ENCODE measurements at places on chromosomes 11 and 22. TPM values are rescaled to one million over a fixed set of nuclear protein-coding genes. Genes with fewer than 3 reads are reported as not detected.

- no peak for DNase-seq
These were observed 99.5 kb downstream of the DBX1 start for GRCh38 chr11:20060647-20061205.

- no peak for DNase-seq
These were observed 26.9 kb downstream of the TP53I11 start for GRCh38 chr11:44923806-44924205.

The TTC36 gene
- 0.19 TPM for polyA plus RNA-seq

- no peak for DNase-seq
These were observed 5.4 kb downstream of the DEAF1 start for GRCh38 chr11:689625-690024.

GRCh38 chr11:45313171-45313865 lies 27.2 kb upstream of the SYT13 start:
- DNase-seq: no peak

The RAG2 gene
- not detected for polyA plus RNA-seq

GRCh38 chr11:69359735-69360480 lies 66.0 kb downstream of the MYEOV start:
- DNase-seq: no peak

DNA sequence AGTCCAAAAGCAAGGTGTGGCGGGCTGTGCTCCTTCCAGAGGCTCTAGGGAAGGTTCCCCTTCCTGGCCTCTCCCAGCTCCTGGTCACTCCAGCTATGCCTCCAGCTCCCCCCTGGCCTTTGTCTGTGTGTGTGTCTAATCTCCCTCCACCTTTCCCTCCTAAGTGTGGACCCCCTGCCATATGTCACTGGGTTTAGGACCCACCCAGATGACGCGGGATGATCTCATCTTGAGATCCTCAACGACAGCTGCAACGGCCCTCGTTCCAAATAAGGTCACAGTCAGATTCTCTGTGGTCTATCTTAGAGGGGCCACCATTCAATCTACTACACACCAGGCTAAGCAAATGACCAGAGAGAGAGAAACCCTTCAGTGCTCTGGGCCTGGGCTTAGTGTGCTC lies 107.9 kb downstream of the ARHGAP8 start:
- no peak for DNase-seq

DNA sequence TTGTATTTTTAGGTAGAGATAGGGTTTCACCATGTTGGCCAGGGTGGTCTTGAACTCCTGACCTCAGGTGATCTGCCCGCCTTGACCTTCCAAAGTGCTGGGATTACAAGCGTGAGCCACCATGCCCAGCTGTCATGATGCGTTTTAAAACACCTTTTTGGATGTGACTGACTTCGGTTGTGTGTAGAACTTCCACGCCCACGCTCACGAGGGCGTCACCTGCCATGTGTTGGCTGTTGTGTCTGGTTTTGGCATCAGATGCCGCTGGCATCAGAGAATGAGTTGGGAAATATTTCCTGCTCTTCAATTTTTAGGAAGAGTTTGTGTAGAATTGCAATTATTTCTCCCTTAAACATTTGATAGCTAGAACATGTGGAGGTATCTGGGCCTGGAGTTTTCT lies 109.1 kb downstream of the KCNQ1 start:
- no peak for DNase-seq

- no peak for DNase-seq
These were observed 42.4 kb downstream of the IL10RA start for GRCh38 chr11:118028626-118029025.

The SEC14L3 gene
- polyA plus RNA-seq: not detected

GRCh38 chr11:70779433-70780245 lies 381.3 kb downstream of the CTTN start:
- no peak for DNase-seq

The RAB3IL1 gene
- not detected for polyA plus RNA-seq

The MUC15 gene
- polyA plus RNA-seq: not detected

GRCh38 chr22:35622191-35622913 lies 5.2 kb upstream of the MB start:
- DNase-seq: no peak

The EEF1G gene
- 1,359 TPM for polyA plus RNA-seq

DNA sequence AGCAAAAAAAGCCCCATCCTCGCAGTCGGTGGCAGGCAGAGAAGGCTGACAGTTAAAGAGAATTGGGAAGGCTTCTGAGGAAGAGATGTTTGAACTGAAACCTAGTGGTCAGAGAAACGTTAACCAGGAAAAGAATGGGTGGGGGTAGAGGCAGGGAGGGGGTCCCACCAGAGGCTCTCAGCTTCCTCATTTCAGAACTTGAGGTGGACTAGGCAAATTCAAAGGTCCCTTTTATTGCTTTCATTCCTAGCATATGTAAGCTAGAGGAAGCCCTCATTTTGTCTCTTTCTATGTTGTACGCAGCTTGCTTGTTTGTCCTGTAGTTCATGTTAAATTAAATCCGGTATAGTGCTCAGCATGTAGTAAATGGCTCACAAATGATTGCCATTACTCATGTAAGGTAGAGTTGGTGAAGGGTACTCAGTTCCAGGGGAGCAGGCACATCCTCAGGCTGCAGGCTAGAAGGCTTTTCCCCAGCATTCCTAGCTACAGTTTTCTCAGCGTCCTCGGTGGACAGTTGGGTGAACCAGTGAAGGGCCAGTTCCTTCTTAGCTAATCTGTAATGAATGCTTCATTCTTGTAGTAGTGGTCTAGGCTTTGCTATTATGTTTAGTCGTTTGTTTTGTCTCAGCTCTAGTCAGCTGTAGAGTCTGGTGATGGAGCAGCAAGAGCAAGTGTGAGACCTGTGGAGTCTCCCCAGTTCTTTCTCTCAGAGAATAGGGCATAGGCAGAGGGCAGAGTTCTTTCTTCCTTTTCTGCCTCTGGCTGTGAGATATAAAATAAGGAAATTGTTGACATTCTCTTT lies 58.6 kb downstream of the UVRAG start:
- DNase-seq: peak; percentile 69

The RFPL1 gene
- polyA plus RNA-seq: not detected

DNA sequence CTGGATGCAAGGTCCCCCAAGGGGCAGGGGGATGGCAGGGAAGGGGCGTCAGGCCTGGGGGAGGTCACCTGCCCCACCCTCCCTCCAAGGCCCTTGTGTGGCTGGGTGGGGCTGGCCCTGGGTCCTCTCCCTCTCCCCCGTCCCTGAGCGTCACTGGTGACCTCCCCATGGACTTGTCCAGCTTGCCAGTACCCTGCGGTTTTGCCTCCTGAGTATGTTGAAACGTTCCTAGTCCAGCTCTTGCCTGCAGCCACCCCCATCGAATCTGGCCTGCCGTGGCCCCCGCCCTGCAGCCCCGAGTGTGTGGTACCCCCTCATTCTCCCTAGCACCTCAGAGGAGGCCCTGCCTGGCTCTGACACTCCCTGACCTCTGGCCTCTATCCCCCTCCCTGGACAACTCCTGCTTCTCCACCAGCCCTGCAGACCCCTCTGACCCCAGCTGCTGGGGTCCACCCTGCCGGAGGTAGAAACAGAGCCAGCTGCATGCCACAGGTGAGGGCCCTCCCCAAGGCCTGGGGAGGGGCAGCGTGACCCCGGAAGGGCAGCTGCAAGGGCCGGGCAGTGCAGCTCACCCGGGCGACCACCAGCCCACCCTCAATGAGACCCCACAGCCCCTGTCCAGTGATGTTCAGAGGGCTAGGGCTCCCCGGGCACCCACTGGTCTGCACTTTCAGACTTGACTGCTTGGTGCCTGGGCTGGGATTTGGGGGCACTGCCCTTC lies 4.1 kb upstream of the MUC6 start:
- DNase-seq: no peak

DNA sequence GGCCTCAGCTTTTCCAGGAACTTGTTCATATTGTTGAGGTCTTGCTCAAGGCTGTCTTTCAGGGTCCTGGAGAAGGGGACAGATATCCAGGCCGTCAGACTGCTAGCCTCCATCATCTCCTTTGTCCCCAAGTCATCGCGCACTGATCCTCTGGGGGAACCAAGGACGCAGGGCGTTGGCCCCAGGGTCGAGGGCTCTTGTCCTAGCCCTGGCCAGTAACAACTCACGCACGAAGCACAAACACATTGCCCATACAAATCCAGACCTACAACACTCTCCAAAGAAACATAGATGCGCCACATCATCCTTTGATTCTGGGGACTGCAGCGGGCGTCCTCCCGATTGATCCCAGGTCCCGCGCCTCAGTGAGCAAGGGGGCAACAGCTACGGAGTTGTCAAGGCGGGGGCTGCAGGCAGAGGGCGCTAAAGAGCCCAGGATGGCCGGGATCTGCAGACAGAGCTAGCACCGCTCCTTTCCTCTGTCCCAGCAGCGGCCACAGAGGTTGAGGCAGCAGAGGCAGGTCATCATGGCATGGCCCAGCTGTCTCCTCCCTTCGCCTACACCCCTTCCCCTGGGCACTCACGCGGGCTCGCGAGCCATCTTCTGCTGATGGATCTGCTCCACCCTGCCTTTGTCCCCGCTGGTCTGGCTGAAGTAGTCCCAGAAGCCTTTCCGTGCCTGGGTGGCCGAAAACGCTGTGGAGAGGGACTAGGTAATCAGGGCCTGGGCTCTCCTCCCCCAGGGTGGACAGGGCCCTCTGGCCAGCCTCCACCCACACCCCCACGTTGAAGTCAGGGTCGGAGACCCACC lies 472 bp downstream of the APOA5 start:
- peak; percentile 73 for DNase-seq

The PRR33 gene
- not detected for polyA plus RNA-seq

The MPZL3 gene
- polyA plus RNA-seq: 1.5 TPM

DNA sequence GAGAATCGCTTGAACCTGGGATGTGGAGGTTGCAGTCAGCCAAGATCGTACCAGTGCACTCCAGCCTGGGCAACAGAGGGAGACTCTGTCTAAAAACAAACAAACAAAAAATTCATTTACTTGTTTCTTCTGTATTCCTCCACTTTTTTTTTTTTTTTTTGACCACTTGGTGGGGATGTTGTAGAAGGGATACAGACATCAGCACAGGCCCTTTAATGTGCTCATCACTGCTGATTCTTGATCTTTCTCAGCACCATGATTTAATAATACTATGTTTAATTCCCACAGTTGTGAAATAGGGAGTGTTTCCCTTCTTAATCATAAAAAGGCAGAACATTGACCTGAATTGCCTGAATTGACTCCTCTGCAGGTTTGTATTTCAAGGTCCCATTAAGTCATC lies 4.5 kb downstream of the TTC9C start:
- no peak for DNase-seq

GRCh38 chr22:47553436-47553835 lies 791.0 kb downstream of the TBC1D22A start:
- DNase-seq: no peak

The LRRC4C gene
- not detected for polyA plus RNA-seq

DNA sequence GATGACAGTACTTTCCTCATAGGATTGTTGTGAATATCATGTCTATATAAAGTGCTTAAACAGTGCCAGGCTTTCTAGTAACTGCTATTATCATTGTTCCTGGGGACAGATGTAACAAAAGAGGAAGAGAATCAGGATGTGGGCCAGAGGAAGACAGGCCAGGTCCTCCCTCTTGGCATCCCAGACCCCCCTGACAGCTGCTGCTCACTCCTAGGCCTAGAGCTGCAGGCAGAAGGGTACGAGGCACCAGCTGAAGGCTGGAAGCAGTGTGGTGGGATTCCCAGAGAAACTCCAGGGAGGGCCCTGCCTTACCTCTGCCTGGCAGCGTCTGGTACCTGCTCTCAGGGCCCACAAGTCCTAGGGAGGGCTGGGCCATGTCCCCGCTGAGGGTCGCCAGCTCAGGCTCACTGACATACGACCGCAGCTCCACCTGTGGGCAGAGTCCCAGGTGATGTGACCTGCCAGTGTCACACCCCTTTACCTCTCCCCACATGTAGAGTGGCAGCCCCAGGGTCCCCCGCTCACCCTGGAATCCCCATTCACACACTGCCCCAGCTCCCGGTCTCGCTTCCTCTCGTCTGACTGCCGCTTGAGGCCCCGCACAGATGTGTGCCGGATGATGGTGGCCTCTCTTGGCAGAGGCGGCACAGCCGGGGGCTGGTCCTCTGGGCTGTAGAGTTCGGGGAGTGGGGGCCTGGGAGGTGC lies 52.2 kb downstream of the C11orf58 start:
- no peak for DNase-seq

GRCh38 chr22:17674152-17674551 lies 35.6 kb downstream of the BCL2L13 start:
- no peak for DNase-seq

- no peak for DNase-seq
These were observed 11.3 kb downstream of the MAML2 start for GRCh38 chr11:96331699-96332116.

The RNF141 gene
- polyA plus RNA-seq: 27.0 TPM

All from B cell (primary cell).